Activated CD4-positive, alpha-beta T cell treated with anti-CD3 and anti-CD28 coated beads, Interleukin-10, Interleukin-2, amounts not matched to agents 100 ng/mL and 50 ng/mL, durations not matched to agents 16 hours and 8 hours (primary cell): ENCODE measurements at places on chromosomes 1 and 21.

DNA sequence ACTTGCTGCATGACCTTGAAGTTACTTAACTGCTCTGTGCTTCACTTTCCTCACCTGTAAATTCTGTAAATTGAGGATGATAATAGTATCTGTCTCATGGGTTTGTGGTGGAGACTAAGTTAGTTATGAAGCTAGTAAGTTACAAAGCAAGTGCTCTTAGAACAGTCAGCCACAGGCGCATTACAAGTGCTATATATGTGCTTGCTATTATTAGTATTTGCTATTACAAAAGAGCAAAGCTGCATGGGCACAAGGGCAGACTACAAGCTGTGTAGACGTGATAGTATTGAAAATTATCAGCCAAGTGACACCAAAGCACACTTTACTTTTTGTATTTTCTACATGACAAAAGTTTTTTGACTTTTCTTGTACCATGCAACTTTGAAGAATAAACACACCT is 150.9 kb upstream of the CTTNBP2NL start:
- no peak for DNase-seq

DNA sequence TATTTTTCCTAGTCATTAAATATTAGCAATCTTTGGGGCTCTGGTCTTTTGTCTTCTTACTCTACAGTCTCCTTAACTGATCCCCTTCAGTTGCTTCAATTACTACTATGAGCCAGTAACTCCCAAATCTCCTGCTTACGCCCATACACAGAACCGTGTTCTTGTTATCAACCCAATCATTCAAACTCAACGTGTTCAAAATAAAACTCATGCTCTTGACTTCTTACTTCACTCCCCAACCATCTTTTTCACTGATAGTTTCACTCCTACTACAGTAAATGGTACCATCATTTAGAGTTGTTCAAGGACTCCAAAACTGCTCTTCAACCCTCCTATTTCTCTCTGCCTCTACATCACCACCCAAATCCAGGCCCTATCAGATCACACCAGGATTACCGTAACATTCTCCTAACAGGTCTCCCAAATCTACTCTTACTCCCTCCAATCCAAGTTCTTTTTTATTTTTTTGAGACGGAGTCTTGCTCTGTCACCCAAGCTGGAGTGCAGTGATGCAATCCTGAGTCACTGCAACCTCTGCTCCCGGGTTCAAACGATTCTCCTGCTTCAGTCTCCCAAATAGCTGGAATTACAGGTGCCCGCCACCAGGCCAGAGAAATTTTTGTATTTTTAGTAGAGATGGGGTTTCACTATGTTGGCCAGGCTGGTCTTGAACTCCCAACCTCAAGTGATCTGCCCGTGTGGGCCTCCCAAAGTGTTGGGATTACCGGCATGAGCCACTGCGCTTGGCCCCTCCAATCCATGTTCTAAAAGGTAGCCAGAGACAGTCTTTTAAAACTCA is 3.0 kb downstream of the YARS1 start:
- no peak for DNase-seq

DNA sequence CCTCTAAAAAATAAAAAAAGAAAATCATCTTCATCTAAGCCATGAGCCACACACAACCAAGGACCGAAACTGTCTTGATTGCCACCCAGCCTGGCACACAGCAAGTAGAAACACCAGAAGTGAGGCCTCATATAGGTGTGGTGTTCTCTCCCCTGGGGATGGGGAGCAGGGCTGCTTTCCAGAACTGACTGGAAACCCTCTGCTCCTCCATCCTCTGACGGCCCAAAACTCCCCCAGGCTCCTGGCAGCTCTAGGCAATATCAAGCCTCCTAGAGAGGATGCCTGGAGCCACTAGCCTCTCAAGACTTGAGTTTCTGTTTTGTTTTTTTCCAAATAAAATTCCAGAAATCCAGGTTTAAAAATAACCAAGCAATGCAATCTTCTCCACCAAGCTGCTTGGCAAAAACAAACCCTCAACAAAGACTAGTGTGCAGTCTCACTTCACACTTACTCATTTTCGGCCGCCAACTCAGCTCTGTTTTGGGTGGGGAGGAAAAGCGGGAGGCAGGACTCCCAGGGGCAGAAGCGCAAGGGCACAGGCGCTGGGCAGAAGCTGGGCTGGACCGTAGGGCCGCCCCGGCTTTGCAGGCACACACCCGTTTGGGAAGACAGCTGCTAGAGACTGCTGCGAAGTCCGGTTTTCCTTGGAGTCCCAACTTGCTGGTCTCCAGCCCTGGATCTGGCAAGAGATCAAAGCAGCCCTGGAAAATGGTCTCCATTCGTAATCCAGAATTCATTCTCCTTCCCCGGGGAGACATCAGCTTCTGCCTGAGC is 78.2 kb upstream of the CAPZB start:
- no peak for DNase-seq

- DNase-seq = no peak
Observed at GRCh38 chr21:46089285-46089684, 8.6 kb upstream of the COL6A2 start.

GRCh38 chr1:8073112-8073855 is 47.2 kb upstream of the ERRFI1 start:
- DNase-seq = no peak

DNA sequence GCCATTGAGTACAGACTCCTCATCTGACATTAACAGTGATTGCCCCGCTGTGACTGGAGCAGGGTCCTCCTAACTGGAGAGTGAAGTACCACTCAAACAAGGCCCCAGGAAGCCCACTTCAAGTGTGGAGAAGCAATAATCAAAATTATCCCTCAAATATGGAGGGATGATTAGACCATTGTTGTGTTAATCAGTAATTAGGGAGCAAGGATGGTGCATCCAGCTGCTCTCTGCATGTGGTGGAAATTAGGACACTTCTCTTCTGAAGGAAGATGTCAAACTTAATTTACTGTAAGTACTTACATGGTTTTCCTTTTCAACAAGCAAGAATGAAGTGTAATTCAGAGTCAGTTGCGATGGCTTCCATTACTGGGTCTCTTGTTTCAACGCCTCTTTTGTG is 3.4 kb upstream of the ZP4 start:
- DNase-seq = no peak

- no peak for DNase-seq
Observed at GRCh38 chr21:43006874-43007208, 32.5 kb downstream of the PKNOX1 start.

DNA sequence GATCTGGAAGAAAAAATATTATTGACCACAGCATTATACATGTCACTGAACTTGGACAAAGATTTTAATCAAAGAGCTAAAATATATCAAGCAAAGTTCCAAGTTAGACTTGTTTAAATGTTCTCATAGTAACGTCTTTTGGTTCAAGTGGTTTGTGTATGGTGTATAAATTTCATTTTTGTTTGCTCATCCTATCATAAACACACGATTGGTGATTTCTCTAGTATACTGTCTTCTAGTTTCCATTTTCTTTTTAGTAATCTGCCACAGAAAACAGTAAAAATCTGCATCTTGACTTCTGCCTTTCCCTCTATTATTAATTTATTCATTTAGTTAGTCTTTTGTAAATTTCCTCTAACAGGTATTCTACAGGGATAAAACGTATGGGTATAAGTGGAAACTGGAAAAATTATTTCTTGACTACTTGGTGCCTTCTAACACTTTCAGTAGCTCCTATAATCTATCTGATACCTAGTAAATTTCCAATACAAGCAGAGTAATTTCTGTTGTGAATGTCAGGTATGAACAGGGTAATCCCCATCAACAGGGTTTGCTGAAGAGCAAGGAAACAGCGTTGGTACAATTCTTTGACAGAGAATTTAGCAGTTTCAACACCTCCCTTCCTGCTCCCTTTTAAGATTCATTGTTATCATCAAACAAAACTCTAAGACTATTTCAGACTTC is 268.0 kb downstream of the PTPRC start:
- DNase-seq = no peak

GRCh38 chr1:166253076-166253779 is 86.4 kb upstream of the FAM78B start:
- no peak for DNase-seq

GRCh38 chr21:39602076-39602689 is 10.6 kb upstream of the B3GALT5 start:
- no peak for DNase-seq

DNA sequence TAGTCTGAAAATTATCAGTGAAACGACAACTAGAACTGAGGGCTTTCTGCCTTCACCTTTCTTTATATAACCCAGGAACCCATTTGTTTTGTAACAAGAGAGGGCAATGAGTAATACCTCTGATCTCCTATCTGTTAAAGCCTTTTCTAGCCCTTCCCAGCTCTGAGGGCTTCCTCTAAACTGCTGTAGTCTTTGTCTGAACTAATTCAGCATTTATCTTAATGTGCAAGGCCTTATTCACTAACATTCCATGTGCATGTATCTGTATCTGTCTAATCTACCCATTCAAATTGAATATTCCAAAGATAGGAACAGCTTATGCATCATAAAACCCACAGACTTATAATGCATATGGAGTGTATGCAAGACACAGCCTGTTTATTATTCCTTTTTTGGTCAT is 167.1 kb downstream of the LYPLAL1 start:
- DNase-seq = no peak

- no peak for DNase-seq
Observed at GRCh38 chr1:7013833-7014639, 228.8 kb downstream of the CAMTA1 start.

- DNase-seq = no peak
Observed at GRCh38 chr1:226698659-226699058, 40.4 kb downstream of the ITPKB start.

DNA sequence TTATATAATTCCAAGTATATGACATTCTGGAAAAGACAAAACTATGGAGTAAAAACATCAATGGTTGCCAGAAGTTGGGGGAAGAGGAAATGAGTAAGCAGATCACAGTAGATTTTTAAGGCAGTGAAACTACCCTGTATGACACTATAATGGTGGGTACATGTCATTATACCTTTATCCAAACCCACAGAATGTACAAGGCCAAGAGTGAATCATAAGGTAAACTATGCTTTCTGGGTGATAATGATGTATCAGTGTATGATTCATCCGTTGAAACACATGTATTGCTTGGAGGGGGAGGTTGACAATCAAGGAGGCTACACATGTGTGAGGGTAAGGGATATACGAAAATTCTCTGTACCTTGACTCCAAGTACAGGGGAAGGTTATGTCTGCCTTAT is 862.7 kb downstream of the PLA2G4A start:
- DNase-seq = no peak

GRCh38 chr1:112718691-112719418 is 3.7 kb upstream of the PPM1J start:
- peak; percentile 79 for DNase-seq

DNA sequence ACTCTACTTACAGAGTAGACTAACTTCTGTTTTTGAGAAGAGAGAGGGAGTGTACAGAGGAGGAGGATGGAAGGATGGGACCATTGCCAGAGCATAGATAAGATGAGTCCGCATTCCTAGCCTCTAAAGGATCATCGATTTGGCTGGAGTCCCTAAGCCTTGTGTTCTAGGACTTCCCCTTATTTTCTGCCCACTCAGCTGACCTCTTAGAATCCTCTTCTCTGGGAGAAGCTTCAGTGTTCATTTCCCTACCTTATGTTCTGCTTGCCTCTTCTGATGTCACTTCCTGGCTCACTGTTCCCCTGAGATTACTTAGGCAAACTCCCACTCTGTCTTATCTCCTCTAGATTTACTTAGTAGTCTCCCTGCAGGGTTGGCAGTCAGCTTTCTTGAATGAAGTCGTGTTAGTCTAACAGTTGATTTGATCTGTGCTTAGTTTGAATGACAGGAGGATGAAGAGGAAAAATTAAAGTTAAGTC is 156.7 kb downstream of the SYT2 start:
- no peak for DNase-seq

- no peak for DNase-seq
Observed at GRCh38 chr1:237013608-237014007, 9.4 kb upstream of the MT1HL1 start.

GRCh38 chr1:166167572-166167925 is 748 bp upstream of the FAM78B start:
- peak; percentile 10 for DNase-seq

GRCh38 chr1:89605692-89606091 is 27.2 kb upstream of the LRRC8C start:
- no peak for DNase-seq

DNA sequence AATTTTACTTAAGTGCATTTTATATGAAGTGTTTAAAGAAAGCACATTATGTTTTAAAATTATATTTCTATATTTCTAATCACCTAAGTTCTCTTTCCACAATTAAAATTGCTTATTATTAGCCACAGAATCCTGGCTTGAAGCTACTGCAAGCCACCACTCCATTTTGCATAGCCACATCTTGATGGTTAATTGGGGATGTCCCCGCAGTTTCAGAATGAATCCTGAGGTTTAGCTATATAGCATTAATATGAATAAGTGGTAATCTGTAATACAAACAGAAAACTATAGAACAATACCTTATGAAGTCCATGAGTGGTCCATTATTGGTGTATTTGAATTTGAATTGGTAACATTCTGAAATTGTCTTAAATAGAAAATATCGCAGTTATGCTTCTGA is 11.6 kb upstream of the GOLPH3L start:
- DNase-seq = peak; percentile 64

DNA sequence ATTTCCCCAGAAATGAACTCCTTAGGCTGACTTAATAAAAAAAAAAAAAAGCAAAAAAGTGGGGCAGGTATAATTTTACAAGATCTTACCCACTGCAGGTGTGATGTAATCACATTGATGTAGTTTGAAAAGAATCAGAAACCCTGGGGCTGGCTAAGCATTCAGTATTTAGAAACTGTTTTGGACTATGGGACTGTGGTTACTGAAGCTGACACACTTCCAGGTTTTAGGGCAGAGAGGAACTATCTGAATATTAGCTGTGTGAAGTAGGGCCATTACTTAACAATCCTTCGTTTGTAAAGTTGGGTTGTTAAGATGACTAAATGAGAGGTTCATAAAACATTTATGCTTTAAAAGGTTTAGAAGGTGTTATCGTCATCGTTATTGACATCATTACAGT is 165.3 kb downstream of the FASLG start:
- DNase-seq = no peak

DNA sequence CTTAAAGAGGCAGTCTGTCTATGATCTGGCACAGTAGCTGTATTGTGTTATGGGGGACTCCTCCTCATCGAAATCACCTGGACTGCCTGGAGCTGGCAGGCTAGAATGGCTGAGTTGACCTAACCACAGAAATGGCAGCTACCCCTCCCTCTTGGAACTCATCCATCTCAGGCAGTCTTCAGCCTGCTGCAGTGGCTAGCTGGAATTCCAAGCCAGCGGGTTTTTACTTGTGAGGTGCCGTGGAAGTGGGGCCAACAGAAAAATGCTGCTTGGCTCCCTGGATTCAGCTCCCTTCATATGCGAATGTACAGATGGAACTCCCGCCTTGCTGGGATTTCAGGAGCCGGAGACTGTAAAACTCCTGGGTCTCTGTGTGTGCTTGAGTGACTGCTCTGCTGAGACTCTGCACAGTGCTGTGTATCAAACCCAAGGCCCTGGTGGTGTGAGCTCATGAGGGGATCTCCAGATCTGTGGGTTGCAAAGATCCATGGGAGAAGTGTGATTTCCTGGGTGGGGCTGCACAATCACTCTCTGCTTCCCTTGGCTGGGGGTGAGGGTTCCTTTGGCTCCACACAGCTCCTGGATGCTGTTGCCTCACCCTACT is 316.9 kb downstream of the CTH start:
- no peak for DNase-seq
